Stimulated activated CD8-positive, alpha-beta memory T cell treated with anti-CD3 and anti-CD28 coated beads, Interleukin-12 subunit alpha, Interleukin-12 subunit beta, amount 100 ng/mL, for 1 hour (primary cell): ENCODE measurements at places on chromosomes 6 and 20.

GRCh38 chr6:149825292-149825691, 38.9 kb downstream of the LRP11 start:
- no peak for DNase-seq

GRCh38 chr6:64497634-64498033, 862.0 kb downstream of the PHF3 start:
- no peak for DNase-seq

DNA sequence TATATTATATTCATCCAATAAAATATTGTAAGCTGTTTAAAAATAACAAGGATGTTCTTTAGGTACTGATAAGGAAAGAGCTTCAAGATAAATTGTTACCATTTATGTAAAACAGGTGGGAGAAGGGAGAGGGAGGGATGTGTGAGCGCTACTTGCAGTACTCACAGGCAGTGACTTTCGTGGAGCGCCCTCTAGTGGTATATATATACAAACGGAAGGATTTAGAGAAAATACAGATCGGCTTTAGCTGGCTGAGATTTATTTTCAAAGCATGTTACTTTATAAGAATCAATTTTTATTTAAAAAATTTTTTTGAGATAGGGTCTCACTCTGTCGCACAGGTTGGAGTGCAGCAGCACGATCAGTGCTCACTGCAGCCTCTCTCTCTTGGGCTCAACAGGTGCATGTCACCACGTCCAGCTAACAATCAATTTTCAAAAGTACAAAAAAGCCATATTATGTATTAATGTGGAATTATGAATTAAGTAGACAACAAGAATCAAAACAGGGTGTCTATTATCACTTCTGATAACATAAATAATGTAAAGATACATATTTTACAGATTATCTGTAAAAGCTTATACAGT, 3.3 kb upstream of the MOG start:
- DNase-seq: no peak

DNA sequence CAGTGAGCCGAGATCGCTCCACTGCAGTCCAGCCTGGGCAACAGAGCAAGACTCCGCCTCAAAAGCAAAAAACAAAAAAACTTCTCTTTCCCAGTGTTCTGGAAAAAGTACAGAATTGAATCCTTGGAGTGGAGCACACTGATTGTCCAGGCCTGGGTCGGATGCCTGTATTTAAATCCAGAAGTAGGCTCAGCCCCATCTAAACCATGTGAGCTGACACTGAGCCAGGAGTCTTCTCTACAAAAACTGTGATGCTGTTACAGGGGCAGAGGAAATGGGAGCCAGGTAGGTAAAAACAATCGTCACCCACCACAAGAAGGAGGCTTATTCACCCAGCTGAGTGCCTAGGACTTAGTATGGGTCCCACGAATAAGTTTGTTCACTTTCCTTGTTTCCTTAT, 43.0 kb upstream of the PTPN1 start:
- no peak for DNase-seq

GRCh38 chr20:42435230-42435629, 754.5 kb downstream of the PTPRT start:
- DNase-seq: no peak

DNA sequence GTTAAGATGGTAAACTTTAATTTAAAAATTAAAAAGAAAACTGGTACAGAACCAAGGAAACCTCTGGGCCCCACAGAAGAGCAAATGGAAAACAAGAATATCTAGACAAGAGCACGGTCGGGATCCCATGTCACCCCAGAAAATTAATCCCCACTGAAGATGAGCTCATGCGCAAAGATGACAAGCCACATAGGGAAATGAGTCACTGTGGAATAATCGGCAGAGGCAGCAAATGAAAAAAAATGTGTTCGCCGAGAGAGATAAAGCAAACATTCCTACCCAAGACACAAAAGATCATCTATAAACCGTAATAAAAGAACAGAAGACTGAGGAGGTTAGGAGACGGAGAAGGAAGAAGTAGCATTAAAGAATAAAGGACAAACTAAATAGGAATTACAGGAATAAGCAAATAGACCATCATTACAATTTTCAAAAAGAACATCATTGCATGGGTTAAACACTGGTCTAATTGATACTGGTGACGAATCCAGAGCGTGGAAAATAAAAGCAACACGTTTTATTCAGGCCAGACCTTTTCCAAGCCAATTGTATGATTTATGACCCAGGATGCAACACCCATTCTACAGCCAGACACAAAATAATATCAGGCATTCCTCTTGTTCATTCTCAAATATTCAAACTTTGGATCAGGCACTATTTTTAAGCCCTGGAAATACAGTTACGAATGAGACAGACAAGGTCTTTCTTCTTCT, 138.0 kb upstream of the ARID1B start:
- DNase-seq: no peak

- peak; percentile 25 for DNase-seq
Observed at GRCh38 chr6:63636518-63637021, 968 bp downstream of the PHF3 start.

DNA sequence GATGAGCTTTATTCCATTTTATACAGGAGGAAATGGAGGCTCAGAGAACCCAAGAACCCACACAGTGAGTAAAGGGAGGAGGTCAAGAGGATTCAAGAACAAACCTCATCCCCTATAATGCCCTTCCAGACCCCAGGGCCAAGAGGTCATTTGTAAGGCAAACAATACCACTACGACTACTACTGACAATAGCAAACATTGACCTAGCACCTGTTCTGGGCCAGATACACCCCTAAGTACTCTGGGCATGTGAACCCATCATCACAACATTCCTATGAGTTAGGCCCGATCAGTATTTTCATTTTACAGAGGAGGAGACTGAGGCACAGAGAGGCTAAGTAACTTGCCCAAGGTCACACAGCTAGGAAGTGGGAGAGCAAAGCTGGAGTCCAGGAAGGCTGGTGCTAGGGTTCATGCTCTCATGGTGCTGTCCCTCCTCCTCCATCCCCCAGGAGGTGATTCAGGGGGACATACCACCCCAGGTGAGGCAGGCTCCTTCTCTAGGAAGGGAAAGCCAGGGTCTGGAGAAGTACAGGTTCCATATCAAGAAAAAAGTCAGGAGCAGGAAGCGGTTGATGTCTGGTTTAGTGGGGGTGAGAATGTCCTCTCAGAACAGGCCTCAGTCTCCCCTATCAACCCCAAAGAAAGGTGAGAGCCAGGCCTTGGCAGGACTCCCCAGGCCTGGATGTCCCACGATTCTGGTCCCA, 13.7 kb downstream of the SLC13A3 start:
- DNase-seq: no peak

DNA sequence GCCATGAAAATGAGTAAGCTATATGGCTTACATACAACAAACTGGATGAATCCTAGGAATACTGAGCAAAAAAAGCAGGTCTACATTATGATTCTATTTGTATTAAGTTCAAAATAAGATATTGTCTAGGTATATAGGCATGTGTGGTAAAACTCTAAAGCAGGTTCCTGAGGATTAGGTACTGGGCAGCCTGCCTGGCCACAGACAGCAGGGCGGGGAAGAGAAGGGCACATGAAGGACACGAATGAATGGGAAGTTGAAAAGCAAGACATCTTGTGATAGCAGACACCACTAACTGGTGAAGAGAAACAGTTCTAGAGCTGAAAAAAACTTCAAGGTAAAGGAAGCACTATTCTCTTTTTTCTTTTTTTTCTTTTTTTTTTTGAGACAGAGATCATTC, 72.6 kb upstream of the SLC4A11 start:
- DNase-seq: no peak

- DNase-seq: no peak
Observed at GRCh38 chr6:40714576-40715564, 127.7 kb upstream of the LRFN2 start.
